Coronary artery (tissue), 2 donors: ENCODE measurements at places on chromosomes 7 and 10.

- DNase-seq = no peak
Observed at GRCh38 chr10:32072025-32072800, 16.0 kb upstream of the KIF5B start.

GRCh38 chr10:70132098-70133029, at the start of gene AIFM2:
AIFM2 (minus strand) TSS chr10:70132825; CDS start chr10:70124084, 8,741 bp downstream.
- peak; percentile 86 for DNase-seq

GRCh38 chr10:102657984-102658724, 13.9 kb downstream of the TRIM8 start:
- DNase-seq = no peak

- DNase-seq = peak; percentile 77
Observed at GRCh38 chr7:87876869-87877234, 559 bp downstream of the DBF4 start.

GRCh38 chr10:111545861-111546605, 469.2 kb downstream of the ADRA2A start:
- DNase-seq = no peak

DNA sequence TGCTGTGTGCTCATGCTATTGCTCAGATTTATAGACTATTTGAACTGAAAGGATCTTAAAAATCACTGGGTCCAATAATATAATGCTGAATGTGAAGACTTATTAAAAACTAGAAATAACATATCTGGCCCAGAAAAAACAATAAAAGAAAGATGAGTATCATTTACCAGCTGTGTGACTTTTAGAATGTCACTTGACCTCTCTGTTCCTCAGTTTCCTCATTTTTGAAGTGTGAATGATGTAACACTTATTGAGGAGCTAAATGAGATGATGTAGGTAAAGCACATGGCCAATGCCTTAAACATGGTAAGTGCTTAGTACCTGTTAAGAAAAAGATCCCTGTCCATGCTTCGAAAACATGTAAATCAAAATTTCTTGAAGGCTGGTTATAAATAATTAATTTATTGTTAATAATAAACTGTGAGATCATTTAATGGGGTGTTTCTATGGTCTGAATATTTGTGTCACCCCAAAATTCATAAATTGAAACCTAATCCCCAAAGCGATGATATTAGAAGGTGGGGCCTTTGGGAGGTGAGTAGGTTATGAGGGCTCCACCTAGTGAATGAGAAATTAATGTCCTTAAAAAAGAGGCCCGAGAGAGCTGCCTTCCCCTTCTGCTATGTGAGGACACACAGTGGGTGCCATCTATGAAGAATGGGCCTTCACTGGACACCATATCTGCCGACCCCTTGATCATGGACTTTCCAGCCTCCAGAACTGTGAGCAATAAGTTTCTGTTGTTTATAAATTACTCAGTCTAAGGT, 13.0 kb downstream of the DNTT start:
- no peak for DNase-seq

GRCh38 chr10:32035038-32035437, 21.2 kb downstream of the KIF5B start:
- no peak for DNase-seq

DNA sequence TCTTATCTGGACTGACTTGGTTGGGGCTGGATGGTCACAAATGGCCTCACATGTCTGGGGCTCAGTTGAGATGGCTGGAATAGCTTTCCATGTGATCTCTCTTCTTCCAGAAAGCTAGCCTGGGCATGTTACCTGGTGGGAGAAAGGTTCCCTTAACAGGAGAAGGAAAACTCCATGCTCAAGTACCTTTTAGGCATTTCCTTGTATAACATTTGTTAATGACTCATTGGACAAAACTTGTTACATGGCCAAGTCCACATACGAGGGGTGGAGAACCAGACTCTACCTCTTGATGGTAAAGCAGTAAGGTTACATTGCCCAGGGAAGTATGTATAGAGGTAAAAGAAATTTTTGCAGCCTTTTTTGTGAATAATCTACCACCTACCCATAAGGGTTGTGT, 826.4 kb downstream of the LRMDA start:
- DNase-seq = no peak

GRCh38 chr7:130191791-130192190, 13.4 kb downstream of the TMEM209 start:
- DNase-seq = no peak

DNA sequence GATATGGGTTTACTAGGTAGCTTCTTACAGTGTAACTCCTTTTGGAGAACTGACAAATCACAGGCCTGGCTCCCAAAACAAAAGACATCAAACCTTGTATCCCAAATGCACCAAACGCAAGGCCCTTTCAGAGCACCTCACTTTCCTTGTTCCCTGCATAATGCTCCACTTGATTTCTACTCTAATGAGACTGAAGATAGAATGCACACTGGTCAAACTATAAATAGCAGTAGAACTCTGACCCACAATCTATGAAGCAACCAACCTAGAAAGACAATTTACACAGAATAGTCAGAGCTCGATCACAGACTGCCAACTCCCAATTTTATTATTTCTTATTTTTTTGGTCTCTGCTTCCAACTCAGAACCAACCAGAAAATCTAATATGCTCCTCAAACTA, 214.4 kb downstream of the CACNA2D1 start:
- no peak for DNase-seq

DNA sequence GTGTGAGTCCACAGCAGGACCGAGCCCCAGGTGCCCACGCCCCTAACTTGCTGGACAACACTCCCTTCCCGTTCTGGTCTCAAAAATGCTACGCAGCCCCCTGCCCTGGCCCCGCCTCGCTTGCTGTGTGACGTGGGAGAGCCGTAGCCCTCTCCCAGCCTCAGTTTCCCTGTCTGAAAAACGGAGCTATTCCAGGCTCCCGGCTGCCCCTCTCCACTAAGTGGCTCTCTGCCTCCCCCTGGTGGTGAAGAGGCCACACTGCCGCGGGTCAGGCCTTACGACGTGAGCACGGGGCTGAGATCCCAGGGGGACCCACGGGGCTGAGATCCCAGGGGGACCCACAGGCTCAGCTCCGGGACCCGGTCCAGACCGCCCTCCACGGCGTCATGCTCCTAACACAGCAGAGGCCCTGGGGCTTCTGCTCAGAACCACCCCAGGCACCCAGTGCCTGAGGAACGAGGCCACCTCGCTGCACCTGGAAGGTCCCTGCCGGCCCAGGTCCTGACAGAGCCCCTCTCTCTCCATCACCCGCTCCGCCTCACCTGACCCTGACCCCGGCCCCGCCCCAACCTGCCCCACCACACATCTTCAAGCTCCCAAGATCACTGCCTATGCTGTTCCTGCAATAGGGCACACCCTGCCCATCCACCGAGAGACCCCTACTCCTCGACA, 26.7 kb downstream of the MICALL2 start:
- peak; percentile 82 for DNase-seq

DNA sequence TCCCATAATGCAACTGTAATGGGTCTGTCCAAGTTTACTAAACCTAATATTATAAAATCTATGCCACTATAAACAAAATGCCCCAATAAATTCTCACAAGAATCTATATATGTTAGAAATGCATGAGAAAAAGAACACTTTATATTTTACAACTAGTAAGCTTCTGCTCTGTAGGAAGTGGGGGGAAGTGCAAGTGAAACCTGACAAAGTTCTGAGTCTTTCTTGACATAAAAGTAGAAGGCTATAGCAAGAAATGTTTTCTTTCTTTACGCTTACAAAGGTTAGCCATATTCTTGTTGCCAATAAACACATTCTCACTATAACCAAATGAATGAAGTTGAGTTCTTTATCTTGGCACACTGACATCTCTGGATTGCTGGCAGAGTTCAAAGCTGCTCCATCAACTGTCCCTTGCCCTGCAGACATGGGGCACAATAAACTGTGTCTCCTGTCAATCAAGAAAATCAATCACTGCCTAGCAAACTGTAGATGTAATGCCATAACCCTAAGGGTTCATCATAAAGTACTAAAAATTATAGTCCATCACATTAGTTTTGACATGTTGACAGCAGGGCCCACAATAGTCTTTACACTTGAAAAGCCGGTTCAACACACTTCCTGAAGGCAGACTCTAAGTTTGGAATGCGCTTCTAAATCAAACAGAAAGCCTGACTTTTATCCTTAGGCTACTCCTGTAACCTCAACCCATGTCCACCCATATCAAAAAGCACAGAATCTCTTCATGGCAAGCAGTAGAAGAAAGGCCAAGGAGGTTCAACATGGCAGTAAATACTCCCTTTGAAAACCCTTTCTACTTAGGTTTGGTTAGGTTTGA, 58.6 kb downstream of the TPK1 start:
- no peak for DNase-seq

DNA sequence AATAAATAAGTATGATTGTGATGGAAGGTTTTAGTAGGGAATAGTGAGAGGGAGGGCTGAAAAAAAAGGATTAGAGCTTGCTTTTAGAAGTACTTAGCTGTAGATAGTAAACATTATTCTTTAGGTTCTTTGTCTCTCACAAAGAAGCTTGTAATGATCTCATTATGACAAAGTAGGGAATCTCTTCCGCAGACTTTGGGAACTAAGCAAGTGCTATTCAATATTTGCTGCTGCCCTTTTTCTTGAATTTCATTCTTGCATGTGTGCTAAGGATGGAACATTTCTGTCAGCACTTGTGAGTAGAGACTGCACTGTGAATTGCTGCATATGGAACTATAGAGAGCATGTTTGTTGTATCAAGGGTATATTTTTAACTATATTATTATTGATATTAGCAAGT, 173.4 kb downstream of the ST7 start:
- DNase-seq = no peak

- DNase-seq = no peak
Observed at GRCh38 chr10:118339111-118339510, 3.0 kb downstream of the FAM204A start.

DNA sequence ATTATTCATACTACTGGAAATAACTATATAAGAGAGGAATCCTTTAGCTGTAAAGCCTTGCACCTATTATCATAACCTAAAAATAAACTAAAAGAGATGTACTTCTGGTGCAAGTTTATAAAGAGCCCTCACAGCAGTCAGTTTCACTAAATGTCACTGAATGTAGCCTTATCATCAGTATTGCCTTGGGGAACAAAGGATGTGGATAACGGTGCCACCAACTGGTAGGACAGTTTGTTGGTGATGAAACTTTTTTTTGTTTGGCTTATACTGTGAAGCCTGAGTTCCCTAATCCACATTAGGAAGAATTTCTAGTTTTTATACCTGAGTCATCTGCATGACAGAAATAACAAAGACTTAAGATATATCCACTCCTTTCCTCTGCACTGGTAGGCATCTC, 117.9 kb upstream of the COL1A2 start:
- DNase-seq = no peak

GRCh38 chr10:137031-137430, 1.8 kb downstream of the ZMYND11 start:
- DNase-seq = no peak

- DNase-seq = no peak
Observed at GRCh38 chr7:117993377-117994003, 120.2 kb upstream of the CTTNBP2 start.

DNA sequence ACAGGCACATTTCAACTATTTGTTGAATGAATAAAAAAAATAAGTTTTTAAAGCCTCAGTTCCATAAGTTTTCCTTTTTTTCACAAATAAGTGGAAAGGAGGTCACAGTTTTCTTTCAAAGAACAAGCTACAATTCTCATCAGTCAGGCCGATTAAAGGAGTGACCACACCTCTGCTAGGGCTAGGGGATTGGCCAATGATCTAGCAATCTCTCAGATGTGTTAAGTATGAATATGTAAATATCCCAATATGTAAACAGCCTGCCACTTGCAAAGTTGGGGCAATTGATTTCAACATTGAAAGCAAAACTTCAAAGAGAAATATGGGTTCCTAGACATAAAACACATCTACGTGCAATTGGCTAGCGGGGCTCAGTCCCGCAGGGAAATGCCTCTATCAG, 614.9 kb downstream of the KCNMA1 start:
- no peak for DNase-seq

DNA sequence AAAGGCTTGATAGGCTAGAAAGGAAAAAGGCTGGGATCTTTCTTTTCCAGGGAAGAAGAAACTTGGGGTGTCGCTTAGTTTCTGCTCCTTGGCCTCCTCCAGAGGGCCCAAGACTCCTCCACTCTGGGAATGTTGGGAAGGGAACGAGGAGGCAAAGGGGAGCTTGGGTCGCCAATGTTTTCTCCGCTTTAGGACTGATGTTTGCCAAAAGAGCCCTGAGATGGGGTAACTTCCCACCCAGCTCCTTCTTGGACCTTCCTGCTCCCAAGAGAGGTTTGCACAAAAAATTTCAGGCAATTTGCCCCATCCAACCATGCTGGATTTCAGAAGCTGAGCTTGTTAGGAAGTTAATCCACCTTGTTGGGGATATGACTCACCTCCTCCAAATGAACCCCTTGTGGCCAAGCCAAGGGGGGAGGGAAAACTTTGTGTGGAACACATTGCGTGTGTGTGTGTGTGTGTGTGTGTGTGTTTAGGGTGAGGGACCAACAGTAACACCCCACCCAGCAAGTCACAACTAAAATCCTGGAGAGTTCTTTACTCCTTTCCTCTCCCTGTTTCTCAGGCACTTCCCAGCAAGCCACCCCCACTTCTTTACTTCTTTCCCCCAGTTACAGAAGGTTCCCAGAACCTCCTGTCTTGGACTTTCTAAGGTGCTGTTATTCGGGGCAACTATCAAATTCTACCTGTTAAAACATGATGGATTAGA, 8.7 kb upstream of the HOXA2 start:
- DNase-seq = no peak

DNA sequence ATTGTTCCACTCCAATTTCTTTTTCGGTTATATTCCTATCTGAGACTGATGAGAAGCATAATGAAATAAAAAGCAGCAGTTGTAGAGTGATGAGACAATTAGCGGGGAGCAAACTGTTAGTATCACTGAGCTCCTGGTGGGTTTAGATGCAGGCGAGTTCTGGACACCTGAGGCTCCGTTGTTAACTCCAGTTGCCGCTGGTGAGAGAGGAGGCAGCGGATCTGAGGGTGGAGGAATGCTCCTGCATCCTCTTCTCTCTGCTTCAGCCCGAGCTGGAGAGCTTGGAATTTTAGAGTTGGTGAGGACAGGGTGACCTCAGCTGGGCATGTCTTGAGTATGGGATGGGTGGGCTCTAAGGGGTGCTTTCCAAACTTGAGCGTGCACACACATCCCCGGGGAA, 31.4 kb downstream of the LRMDA start:
- DNase-seq = no peak

- DNase-seq = no peak
Observed at GRCh38 chr7:76106893-76107292, 59.0 kb downstream of the MDH2 start.

- no peak for DNase-seq
Observed at GRCh38 chr10:95517536-95518454, 43.4 kb downstream of the SORBS1 start.

- DNase-seq = no peak
Observed at GRCh38 chr7:118720632-118721031, 496.1 kb downstream of the ANKRD7 start.

- no peak for DNase-seq
Observed at GRCh38 chr7:139647814-139648390, 124.4 kb downstream of the CLEC2L start.

- no peak for DNase-seq
Observed at GRCh38 chr10:2994221-2994961, 73.0 kb upstream of the PFKP start.

DNA sequence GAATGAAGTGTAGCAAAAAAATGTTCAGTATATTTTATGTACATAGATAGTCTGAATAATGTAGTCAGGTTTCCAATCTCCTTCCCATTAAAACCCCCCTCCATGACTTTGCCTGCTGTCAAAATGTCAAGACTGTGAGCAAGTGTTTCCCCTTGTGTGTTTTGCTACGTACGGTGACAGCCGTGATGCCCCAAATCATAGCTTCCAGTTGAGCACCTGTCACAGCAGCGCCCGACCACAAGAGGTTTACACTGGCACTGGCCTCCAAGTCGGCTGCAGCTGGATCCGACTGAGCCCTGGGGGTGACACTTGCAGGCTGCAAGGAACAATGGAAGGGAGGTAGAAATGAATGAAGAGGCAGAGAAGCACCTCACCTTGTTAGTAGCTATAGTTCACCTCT, 62.3 kb downstream of the LAMB4 start:
- DNase-seq = no peak
